ENCODE measurements at places on chromosomes 6 and 20.

- peak; percentile 44 for DNase-seq
These were observed 10.5 kb downstream of the STMN3 start for GRCh38 chr20:63642527-63643247.

- no peak for DNase-seq
These were observed 105.6 kb upstream of the CLDN20 start for GRCh38 chr6:155158030-155158843.

- DNase-seq, result peak; percentile 86
These were observed at the start of gene SNX21 for GRCh38 chr20:45833030-45833882. TSS of gene SNX21 (plus strand) at chr20:45833799. CDS start at chr20:45833920, 121 bp downstream.

DNA sequence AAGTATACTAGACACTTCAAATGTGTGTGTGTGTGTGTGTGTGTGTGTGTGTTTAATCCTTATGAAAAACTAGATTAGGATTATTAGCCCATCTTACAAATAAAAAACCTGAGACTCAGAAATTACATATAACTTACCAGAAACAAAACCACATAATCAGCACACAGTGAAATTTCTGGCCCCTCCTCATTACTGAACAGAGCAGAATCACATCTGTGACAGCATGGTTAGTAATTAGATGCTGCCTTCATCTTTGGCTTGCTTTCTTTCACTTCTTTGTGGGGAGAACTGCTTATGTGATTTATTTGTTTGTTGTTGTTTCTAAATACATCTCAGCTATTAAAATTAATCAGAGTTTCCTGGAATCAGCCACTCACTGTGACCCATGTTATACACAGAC is 267.1 kb downstream of the TENT5A start:
- DNase-seq, result no peak

DNA sequence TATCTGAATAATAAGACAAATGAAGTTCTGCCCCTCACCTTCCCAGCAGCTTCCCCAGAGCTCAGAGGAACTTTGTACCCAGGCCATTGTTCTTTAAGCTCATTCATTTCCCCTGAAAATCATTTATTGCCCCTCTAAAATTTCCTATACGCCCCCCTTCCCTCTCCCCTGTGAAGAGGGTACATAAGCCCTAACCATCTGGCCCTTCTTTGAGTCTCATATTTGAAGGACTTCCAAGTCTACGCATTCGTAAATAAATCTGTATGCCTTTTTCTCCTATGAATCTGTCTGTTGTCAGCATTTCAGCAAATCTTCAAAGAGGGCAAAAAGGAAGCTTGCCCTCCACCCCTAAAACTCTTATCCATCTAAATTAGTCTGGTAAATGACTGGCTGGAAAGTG is 73.1 kb upstream of the DST start:
- no peak for DNase-seq

DNA sequence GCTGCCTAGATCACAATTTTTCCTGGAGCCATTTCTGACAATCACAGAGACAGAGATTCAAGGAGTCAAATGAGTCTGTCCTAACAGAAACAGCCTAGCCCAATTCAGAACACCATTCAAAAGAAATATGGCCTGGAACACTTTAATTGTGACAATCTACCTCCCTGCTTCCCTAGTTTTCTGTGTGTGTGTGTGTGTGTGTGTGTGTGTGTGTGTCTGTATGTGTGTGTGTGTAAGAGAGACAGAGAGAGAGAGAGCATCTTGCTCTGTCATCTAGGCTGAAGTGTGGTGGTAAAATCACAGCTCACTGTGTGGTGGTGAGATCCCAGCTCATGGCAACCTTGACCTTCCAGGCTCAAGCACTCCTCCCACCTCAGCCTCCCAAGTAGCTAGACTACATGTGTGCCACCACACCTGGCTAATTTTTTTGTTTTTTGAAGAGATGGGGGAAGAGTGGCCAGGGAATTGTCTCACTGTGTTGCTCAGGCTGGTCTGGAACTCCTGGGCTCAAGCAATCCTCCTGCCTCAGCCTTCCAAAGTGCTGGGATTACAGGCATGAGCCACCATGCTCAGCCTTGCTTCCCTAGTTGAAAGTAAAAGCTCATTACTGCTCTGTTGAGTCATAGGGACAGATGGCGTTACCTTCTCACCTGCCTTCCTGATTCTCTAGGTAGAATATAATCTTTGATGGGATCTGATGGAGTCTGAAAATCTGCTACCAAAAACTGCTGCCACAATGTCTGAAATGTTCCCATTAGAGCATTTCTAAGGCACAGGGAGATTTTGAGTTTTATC is 89.6 kb upstream of the BEND6 start:
- no peak for DNase-seq

Data from WTC11 (cell line).